Stimulated activated CD8-positive, alpha-beta memory T cell treated with anti-CD3 and anti-CD28 coated beads, Interleukin-4, amount 100 ng/mL, for 1 hour (primary cell): ENCODE measurements at places on chromosomes 3 and 15.

- no peak for DNase-seq
Observed at GRCh38 chr3:39718674-39719595, 90.5 kb upstream of the MYRIP start.

GRCh38 chr15:89928421-89928820 lies 15.7 kb upstream of the ARPIN start:
- DNase-seq, result no peak

DNA sequence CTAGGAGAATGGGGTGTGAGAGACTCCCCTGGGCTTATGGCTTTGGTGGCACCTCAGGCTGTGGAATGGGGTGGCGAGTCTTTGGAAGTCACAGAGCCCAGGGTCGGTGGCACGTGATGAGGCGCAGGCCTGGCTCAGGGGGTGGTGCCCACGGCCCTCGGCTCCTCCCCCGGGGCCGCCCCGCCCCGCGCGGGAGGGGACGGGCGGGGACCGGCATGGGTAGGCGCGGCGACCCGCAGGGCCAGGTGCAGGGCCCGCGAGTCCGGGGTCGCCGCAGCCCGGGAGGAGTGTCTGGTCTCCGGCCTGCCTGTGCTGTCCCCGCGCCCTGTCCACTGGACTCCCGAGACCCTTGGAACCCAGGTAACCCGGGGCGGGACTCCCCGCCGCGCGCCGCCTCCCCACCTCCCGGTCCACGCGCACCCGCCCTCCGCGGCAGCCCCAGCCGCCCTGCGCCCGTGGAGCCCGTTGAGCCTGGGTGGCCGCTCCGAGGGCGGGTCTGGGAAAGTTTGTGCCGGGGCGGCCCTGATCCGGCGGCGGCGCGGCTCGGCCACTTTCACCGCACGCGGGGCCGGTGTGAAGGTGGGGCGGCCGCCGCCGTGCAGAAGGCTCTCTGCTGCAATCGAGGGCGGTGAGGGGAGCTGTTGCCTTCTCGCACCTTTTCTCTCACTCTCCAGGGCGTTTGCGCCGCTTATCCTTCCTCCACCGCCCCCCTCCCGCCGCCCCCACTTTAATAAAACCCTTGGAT lies at the start of gene PAQR5:
Gene PAQR5, plus strand, starts transcription at position 216 of the 745 bp plus-strand sequence. CDS start 61,169 bp downstream, outside the sequence.
- DNase-seq, result no peak

GRCh38 chr3:53833700-53834099 lies 12.5 kb downstream of the CHDH start:
- no peak for DNase-seq

DNA sequence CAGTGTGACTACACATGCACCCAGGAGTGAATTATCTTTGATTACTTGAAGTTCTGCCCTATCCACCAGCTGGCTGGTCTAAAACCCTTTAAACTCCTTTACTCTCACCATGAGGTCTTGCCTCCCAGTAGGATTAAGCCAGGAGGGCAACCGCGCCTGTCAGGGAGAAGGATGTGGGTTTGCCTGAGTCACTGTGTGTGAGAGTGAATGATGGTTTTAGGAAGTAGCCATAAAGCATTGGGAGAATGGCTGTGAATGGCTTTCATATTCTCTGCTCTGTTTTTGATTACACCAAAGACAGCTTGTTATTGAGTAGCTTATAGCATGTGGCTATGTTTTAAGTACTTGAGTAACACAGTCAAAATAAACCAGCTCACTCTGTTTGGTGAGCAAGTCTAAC lies 637.7 kb upstream of the TBL1XR1 start:
- no peak for DNase-seq

- no peak for DNase-seq
Observed at GRCh38 chr3:186540835-186541226, 3.3 kb downstream of the CRYGS start.

- no peak for DNase-seq
Observed at GRCh38 chr15:79436037-79436780, 4.1 kb downstream of the MINAR1 start.
